ENCODE measurements at places on chromosomes 2 and 18. TPM values are rescaled to one million over a fixed set of nuclear protein-coding genes. Genes with fewer than 3 reads are reported as not detected.

Gene TLX2
- 2.5 TPM for total RNA-seq

Gene DSG2
- 1.8 TPM for total RNA-seq

Gene GPATCH11
- 10.7 TPM for total RNA-seq

Gene UPP2
- total RNA-seq: not detected

Gene APOB
- total RNA-seq: 2.1 TPM

Gene EEF1B2
- 680 TPM for total RNA-seq

Gene ALPP
- total RNA-seq: not detected

Gene IL36A
- not detected for total RNA-seq

Gene GATA6
- 2.5 TPM for total RNA-seq

Gene VWC2L
- total RNA-seq: not detected

Gene GNLY
- total RNA-seq: 1.6 TPM

Gene GCG
- total RNA-seq: not detected

Gene C1D
- total RNA-seq: 77.0 TPM

Gene CFAP65
- total RNA-seq: not detected

Gene LYG2
- total RNA-seq: not detected

GRCh38 chr2:51760441-51760840 lies 728.5 kb upstream of the NRXN1 start:
- DNase-seq: no peak

- no peak for DNase-seq
These were observed 164.1 kb downstream of the GALNT14 start for GRCh38 chr2:30974092-30974491.

DNA sequence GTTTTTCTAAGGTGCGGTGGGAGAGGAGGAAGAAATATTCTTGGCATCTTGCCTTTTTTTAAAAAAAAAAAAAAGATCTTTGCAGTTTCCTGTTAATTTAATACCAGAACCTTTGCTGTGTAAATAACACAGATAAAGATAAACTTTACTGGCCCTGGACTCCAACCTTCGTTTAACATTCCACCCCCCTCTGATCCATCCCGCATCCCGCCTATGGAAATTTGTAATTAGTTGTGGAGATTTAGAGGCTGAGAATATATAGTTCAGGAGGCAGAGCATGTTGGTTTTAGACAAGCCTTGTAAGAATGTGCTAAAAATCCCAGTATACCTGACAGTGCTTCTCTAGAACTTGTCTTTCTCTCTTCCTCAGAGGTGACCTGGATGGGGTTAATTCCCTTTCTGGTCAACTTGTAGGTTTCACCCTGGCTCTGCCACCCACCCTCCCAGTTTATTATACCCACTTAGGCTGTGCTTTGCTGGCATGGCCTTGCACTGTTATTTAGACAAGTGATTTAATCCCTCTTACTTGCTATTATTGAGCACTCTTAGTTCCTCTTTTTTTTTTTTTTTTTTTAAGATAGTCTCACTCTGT lies 2.9 kb upstream of the C2orf72 start:
- DNase-seq: no peak

GRCh38 chr2:224922142-224922727 lies 120.0 kb downstream of the DOCK10 start:
- DNase-seq: no peak

GRCh38 chr2:74052732-74053710 lies 68.3 kb downstream of the TET3 start:
- no peak for DNase-seq

- no peak for DNase-seq
These were observed 157.5 kb upstream of the FHL2 start for GRCh38 chr2:105556366-105556765.

GRCh38 chr2:21642647-21643046 lies 518.9 kb downstream of the TDRD15 start:
- no peak for DNase-seq

- peak; percentile 85 for DNase-seq
These were observed 22.7 kb upstream of the PDIA6 start for GRCh38 chr2:10835052-10835970.

DNA sequence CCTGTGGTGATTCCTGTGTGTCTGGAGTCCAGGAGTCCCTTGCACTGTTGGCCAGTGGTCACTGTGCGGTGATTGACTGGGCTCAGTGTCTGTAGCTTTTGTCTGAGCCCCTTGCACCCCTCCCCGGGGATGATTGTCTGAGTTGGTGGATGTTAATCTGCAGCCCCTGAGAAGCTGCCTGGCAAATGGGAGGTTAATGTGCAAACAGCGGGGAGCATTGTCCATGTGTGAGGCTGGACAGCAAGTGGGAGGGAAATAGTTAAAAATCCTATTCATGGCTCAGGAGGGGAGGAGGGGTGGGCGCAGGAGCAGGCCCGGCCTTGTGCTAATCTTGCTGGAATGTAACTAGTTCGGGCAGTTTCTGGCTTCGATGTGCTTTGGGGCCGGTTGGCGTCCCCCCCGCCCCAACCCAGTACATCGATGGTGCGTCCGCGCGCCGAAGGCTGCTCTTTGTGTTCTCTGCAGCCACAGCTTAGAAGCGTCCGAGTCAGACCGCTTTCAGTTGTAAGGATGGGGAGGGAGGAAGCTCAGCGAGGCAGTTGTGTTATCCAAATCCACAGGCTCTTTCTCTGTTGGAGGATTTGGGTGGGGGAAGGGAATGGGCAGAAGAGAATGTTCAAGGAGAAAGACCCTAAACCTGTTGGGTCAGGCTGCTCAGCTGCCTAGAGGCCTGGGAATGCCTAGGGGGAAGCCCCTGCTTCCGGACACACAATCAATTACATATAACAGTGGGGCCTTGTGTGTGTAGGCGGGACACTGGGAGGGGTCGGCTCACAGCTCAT lies 71.8 kb downstream of the TGOLN2 start:
- DNase-seq: no peak

- DNase-seq: no peak
These were observed 88.8 kb downstream of the KYNU start for GRCh38 chr2:142966284-142966683.

GRCh38 chr18:72868585-72869225 lies 918 bp upstream of the NETO1 start:
- DNase-seq: no peak

DNA sequence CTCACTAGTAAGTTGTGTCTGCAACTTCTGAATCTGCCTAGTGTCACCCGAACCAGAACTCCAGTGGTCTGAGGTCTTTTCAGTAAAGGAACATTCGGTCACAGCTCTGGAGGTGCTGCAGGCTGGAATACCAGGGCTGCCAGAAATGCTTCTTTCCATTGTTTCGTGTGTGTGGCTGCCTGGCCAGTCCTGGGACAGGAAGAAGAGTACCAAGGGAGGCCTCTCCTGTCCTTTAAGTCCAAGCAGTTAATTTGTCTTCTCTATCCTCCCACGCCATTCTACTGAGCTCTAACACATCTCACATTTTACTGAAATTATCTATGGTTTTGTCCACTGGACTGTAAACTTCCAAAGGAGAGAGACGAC lies 196.0 kb downstream of the LNPK start:
- no peak for DNase-seq

DNA sequence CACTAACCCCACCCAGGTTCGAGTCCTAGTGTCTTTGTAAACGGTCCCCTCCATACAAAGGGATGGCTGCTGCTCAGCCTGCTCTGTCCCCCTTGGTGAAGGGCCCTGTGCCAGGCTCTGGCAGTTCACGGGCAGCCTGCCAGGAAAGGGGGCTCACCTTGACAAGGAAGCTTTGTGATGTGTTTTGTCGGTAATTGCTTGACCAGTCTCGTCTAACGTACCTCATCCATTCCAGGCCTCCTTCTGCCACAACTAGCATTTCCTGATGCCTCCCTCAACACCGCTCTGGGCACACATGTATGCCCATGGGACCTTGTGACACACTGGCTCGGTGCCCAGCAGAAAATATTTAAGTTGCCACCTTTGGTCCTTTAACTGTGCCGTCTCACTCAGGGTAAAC lies 171.9 kb downstream of the KLHL29 start:
- no peak for DNase-seq

GRCh38 chr2:219452361-219453317 lies 18.0 kb downstream of the SPEG start:
- peak; percentile 95 for DNase-seq

- DNase-seq: no peak
These were observed 60.6 kb upstream of the CUL3 start for GRCh38 chr2:224645722-224646121.

DNA sequence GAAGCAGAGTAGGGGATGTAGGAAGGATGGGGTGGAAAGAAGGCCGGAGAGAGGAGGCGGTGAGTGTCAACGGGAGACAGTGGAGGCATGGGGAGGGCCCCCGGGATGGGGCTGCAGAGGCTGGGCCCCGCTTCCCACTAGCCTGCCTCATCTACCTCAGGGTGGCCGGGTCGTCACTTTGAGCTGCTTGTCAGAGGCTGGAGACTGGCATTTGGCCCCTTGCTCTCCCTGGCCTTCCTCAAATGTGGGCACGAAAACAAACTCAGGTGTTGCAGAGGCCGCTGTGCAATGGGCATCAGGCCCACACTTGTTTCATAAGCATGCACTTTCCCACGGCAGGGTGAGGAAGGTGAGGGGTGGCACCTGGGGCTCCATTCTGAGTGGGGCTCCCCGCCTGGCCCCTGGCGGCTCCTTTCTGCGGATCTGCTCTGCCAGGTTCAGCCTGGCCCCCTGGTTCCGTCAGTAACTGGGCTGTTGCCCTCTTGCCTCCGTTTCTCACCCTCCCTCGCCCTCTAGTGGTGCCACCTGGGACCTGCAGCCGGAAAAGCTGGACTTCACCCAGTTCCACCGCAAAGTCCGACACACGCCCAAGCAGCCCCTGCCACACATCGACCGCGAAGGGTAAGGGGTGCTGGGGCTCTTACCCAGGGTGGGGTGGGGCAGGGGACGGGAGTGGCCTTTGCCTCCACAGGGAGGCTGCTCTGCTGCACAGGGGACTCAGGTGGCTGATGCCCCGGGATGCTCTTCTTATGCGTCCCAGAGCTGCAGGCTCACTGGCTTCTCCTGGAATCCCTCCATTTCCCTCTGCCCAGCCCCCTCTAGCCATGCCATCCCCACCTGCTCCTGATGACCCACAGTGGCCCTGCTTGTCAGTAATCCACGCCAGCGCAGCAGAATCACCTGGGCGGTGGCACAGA lies 125.4 kb downstream of the CTIF start:
- DNase-seq: peak; percentile 86

DNA sequence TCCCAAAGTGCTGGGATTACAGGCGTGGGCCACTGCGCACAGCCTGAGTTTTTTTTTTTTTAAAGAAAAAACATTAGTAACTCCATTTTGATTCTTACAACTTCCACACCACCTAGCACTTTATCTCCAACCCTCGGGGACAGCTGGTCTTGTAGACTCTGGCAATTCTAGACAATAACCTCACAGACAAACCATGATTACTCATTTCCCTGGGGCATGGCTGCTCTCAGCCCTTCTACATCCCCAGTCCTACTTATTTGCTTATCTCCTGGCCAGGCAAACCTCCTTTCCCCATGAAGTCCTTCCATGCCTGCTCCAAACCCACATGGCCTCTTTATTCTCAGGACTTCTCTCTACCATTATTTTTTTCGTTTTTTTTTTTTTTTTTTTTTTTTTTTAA lies 91.1 kb downstream of the ACTR3 start:
- DNase-seq: no peak

GRCh38 chr2:137828624-137829023 lies 135.6 kb upstream of the HNMT start:
- DNase-seq: no peak

DNA sequence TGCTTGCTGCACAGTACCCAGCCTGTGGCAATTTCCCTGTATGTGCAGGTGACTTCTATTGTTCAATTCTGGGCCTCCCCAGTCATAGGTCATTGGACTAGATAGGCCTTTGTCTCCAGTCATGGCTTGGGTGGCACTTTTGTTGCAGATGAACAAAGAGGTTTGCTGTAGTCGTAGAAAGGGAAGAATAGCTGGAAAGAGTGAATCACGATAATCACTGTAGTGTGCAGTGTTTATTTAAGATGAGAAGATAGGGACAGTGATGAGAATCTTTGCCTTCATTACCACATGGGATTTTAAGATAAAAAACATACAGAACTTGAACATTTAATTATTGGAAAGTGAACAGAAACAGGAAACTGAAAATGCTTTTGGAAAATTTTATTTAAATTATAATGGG lies 156.1 kb upstream of the CYRIA start:
- no peak for DNase-seq

DNA sequence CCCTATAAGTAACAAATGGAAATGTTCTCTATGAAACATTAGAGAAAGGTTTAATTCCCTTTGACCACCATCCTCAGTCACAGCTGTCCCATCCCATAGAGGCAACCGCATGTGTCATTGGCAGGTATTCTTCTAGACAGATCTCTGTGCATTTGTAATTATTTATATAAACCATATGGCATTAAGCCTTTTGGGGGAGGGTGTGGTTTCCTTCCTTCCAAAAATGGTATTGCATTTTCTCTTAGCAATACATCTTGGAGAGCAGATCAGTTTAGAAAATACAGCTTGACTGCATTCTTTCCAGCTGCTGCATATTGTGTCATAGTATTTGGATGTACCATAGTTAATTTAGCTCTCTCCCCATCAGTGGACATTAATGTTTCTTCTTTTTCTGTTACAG lies 57.7 kb downstream of the LCLAT1 start:
- no peak for DNase-seq

- no peak for DNase-seq
These were observed 236.2 kb downstream of the IKZF2 start for GRCh38 chr2:212915121-212915782.

DNA sequence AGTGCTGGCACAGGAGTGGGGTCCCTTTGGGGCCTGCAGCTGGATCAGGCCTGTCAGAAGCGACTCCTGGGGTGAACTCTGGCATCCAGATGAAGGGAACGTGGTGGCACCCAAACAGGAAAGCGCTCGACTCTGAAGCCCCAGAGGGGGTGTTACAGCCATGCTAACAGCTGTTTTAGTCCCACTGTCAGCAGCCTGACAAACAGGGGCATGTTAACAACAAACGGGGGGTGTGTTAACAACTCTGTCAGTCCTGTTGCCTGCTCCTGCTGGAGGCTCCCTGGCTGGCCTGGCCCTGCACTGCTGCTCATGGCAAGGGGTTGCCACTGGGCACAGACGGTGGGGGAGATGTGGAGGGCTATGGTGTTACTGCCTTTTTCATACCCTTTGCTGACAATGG lies 2.6 kb upstream of the RNU2-63P start:
- DNase-seq: no peak

DNA sequence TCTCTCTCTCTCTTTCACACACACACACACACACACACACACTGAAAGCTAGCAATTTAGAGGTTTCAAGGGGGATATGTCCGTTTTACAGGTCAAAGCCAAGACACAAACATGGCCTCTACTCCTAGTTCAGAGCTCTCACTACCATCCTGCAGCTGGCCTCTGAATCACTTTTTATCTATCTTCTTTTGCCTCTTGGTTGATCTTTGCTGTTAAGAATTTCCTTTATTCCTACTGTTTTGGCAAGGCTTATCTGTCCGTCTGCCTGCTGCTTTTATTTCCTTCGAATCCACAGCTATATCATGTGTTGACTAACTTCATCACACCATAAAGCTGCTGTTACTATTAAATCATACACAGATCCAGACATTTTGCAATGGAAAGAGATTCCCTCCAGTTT lies 543.0 kb downstream of the PLCL1 start:
- no peak for DNase-seq

DNA sequence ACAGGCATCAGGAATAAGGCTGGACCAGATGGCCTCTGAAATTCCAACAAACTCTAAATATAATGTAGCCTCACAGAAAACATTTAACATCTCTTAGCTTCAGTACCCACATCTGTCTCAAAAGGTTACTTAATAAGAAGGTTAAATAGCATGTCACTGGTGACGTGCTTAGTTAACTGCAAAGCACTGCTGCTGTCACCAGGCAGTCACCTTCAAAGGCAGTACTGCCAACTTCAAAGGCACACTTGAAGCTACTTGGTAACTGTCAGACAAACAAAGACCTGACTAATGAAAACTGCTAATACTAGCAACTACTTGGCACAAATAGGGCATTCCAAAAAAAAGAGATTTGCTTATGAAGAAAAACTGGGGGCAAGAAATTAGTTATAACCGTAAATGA lies 36.2 kb downstream of the EPG5 start:
- no peak for DNase-seq
